ENCODE measurements at places on chromosomes 2 and 18. TPM values are rescaled to one million over a fixed set of nuclear protein-coding genes. Genes with fewer than 3 reads are reported as not detected.
A peak's percentile ranks its signal among the peaks of the same experiment; 100 is the strongest.

- no peaks in the 10 kb centered on the region for H3K27me3 ChIP-seq
- peaks cover 11% of the 10 kb centered on the region for H3K4me1 ChIP-seq
- H3K36me3 ChIP-seq = no peaks in the 10 kb centered on the region
- DNase-seq = no peak
Observed at GRCh38 chr2:96970910-96971309, 15.5 kb downstream of the FAM178B start.

DNA sequence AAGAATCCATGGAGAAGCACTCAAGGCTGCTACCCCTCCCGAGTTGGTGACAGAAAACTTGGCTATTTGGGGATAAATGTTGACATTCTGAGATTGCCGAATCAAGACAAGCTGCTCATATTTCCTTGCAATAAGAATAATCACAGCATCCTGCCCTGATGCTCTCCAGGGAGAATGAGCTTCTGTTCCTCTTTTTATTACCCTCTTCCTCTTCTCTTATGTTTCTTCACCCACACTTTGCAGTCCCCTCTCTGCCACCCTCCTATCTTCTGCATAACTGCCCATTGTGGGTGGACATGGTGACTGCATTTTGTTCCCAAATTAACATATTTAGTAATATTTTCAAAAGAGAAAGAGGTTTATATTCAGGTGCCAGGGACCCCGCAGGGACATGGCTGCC is 11.9 kb upstream of the MSGN1 start:
- no peaks in the 10 kb centered on the region for H3K4me1 ChIP-seq
- no peak for DNase-seq
- H3K27me3 ChIP-seq = no peaks in the 10 kb centered on the region
- no peak overlapping the region for H3K4me3 ChIP-seq

DNA sequence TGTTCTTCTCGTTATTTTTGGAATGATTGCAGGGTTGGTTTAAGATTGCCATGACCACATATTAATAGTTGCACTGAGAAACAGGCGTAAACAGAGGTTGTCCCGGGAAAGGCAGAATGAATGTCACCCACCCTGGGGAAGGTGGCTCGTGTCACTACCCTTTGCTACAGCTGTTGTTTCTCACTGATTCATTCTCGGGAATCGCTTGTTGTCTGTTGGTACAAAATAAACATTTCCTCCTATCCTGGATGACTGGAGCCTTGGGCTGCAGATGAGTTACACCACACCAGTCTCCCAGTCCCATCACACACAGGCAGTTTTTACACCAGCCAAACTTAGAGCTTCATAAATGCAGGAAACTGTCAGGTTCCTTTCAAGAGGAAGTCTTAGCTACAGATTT is 216.7 kb downstream of the GBX2 start:
- H3K4me1 ChIP-seq = no peaks in the 10 kb centered on the region
- no peak for DNase-seq
- no peak overlapping the region for H3K27ac ChIP-seq
- H3K27me3 ChIP-seq = no peaks in the 10 kb centered on the region
- H3K36me3 ChIP-seq = peaks cover 5% of the 10 kb centered on the region
- no peak overlapping the region for H3K4me3 ChIP-seq

SERPINB5 gene
- not detected for total RNA-seq

DNA sequence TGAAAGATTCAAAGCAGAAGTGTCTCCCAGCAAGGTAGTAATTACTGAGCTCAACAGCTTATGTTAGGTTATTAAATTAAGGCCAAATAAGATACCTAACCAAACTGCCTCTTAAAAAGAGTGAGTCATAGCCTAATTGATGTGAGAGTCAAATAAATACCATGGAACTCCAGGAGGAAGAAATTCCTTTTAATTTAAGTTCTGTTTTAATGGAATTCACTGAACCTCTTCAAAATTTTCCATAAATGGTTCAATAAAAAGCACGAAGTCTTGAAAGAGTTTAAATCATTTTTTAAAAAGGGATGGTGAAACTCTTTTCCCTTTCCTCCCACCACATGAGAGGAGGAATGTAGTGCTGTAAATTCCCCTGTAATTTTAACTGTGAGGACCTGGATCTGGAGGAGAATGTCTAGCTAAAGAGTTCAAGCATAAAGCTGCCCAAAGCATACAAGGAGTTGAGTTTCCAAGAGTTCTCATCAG is 180.8 kb upstream of the MMADHC start:
- H3K4me1 ChIP-seq = no peaks in the 10 kb centered on the region
- H3K27ac ChIP-seq = no peak overlapping the region
- H3K4me3 ChIP-seq = no peak overlapping the region
- no peaks in the 10 kb centered on the region for H3K27me3 ChIP-seq

GRCh38 chr2:20209373-20210109 is 15.4 kb downstream of the SDC1 start:
- H3K27me3 ChIP-seq = no peaks in the 10 kb centered on the region
- peak overlapping the region; percentile 84 for H3K27ac ChIP-seq
- peaks cover 7% of the 10 kb centered on the region for H3K4me1 ChIP-seq
- no peak overlapping the region for H3K4me3 ChIP-seq

DNA sequence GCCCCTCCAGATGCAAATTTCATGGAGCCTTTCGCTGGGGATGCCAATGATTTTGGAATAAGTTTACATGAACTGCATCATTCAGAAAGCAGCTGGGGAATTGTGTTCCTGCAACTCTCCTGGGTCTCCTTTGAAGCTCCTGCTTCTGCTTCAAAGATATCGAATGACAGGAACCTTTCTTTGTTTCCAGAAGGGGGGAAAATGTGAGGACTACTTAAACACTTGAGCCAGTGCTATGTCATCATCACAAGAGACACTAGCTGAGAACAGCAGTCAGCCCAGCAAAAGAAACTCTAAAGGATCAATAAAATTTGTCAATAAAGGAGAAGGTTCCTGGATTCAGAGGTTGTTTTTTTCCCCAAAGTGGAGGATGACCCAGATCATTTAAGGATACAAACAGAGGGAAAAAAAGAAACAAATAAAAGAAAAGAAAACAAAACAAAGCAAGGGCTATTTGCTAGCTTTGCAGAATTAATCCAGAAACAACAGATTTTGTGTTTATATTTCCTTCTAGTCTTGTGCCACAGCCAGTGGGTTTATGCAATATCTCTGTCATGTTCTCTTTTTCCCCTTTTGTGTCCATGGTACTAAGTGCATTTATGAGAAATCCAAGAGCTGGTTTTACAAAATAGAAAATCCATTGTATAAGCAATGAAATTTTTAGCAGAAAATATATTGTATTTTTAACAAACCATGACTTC is 463.7 kb downstream of the CDH2 start:
- no peaks in the 10 kb centered on the region for H3K4me1 ChIP-seq
- no peaks in the 10 kb centered on the region for H3K27me3 ChIP-seq
- H3K27ac ChIP-seq = no peak overlapping the region

GRCh38 chr18:35289727-35290093 is 319 bp downstream of the ZSCAN30 start:
- H3K27ac ChIP-seq = peak overlapping the region; percentile 87
- H3K4me1 ChIP-seq = peaks cover 33% of the 10 kb centered on the region
- no peaks in the 10 kb centered on the region for H3K36me3 ChIP-seq
- H3K27me3 ChIP-seq = no peaks in the 10 kb centered on the region
- H3K4me3 ChIP-seq = peak overlapping the region; percentile 67
- DNase-seq = peak; percentile 42

ERICH2 gene
- total RNA-seq = 1.6 TPM

DNA sequence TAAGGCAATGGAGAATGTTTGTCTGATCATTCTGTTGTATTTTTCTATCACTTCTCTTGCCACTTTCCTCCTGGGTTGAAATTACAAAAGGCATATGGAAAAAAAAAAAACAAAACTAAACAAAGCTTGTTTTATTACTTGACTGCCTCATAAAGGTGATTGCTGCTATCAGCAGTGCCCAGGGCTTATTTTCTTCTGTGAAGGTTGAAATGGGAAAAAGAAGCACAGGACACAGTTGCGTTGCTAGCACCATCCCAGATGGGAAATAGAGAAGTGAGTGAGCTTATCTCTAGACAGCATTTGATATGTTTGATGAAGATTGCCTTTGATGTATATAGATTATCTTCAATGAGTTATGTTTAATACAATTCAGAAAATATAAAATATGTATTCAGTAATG is 633.8 kb upstream of the ZNF804A start:
- H3K4me3 ChIP-seq = no peak overlapping the region
- no peak overlapping the region for H3K27ac ChIP-seq
- H3K4me1 ChIP-seq = no peaks in the 10 kb centered on the region
- no peaks in the 10 kb centered on the region for H3K27me3 ChIP-seq
- no peaks in the 10 kb centered on the region for H3K36me3 ChIP-seq
- DNase-seq = no peak

GRCh38 chr2:220509096-220509757 is 881.8 kb downstream of the SLC4A3 start:
- no peaks in the 10 kb centered on the region for H3K36me3 ChIP-seq
- no peak for DNase-seq
- no peaks in the 10 kb centered on the region for H3K4me1 ChIP-seq
- H3K4me3 ChIP-seq = no peak overlapping the region
- no peak overlapping the region for H3K27ac ChIP-seq
- no peaks in the 10 kb centered on the region for H3K27me3 ChIP-seq

GRCh38 chr18:72542984-72543356 is 1.2 kb downstream of the CBLN2 start:
- no peaks in the 10 kb centered on the region for H3K4me1 ChIP-seq
- H3K36me3 ChIP-seq = no peaks in the 10 kb centered on the region
- no peaks in the 10 kb centered on the region for H3K27me3 ChIP-seq
- H3K27ac ChIP-seq = no peak overlapping the region

- no peak overlapping the region for H3K4me3 ChIP-seq
- H3K36me3 ChIP-seq = no peaks in the 10 kb centered on the region
- H3K4me1 ChIP-seq = peaks cover 41% of the 10 kb centered on the region
- H3K27ac ChIP-seq = peak overlapping the region; percentile 11
- H3K27me3 ChIP-seq = no peaks in the 10 kb centered on the region
Observed at GRCh38 chr2:111900859-111901258, 2.5 kb downstream of the MERTK start.

- no peak for DNase-seq
- no peaks in the 10 kb centered on the region for H3K36me3 ChIP-seq
- no peaks in the 10 kb centered on the region for H3K27me3 ChIP-seq
- no peaks in the 10 kb centered on the region for H3K4me1 ChIP-seq
- H3K4me3 ChIP-seq = no peak overlapping the region
Observed at GRCh38 chr2:23135481-23136100, 249.4 kb upstream of the KLHL29 start.

GRCh38 chr2:161947406-161947805 is 126.6 kb downstream of the DPP4 start:
- H3K4me3 ChIP-seq = no peak overlapping the region
- no peaks in the 10 kb centered on the region for H3K4me1 ChIP-seq
- H3K27me3 ChIP-seq = no peaks in the 10 kb centered on the region
- DNase-seq = no peak

DNA sequence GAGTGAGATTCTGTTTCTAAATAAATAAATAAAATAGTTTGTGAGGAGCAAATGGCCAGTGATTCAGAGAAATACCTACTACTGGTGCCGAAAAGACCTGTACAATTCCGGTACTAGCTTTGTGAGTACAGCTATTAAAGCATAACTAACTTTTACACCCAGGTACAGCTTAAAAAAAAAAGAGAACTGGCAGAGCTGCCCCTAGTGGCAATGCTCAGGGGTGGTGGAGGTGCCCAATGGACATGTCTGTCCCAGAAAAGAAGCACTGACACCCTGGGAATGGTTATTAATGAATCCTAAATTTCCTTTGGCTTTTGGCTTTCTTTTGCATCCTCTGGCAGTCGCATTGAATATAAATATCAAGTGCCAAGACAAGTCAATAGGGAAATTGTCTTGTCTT is 87.0 kb downstream of the LIPG start:
- no peak overlapping the region for H3K4me3 ChIP-seq
- no peak overlapping the region for H3K27ac ChIP-seq
- no peaks in the 10 kb centered on the region for H3K36me3 ChIP-seq

- no peaks in the 10 kb centered on the region for H3K4me1 ChIP-seq
- H3K4me3 ChIP-seq = no peak overlapping the region
- H3K27me3 ChIP-seq = no peaks in the 10 kb centered on the region
- H3K27ac ChIP-seq = no peak overlapping the region
Observed at GRCh38 chr18:14970027-14970426, 222.1 kb downstream of the ANKRD30B start.

- no peaks in the 10 kb centered on the region for H3K27me3 ChIP-seq
- H3K27ac ChIP-seq = no peak overlapping the region
- no peak overlapping the region for H3K4me3 ChIP-seq
Observed at GRCh38 chr2:27362678-27363420, 6.3 kb upstream of the GTF3C2 start.

GRCh38 chr2:88206665-88207347 is 36.7 kb downstream of the THNSL2 start:
- H3K27me3 ChIP-seq = no peaks in the 10 kb centered on the region
- no peak for DNase-seq
- H3K36me3 ChIP-seq = no peaks in the 10 kb centered on the region
- H3K4me3 ChIP-seq = no peak overlapping the region
- H3K27ac ChIP-seq = no peak overlapping the region
- H3K4me1 ChIP-seq = no peaks in the 10 kb centered on the region

GRCh38 chr18:50079571-50080295 is 115.2 kb downstream of the MYO5B start:
- H3K36me3 ChIP-seq = no peaks in the 10 kb centered on the region
- no peaks in the 10 kb centered on the region for H3K4me1 ChIP-seq
- peak; percentile 28 for DNase-seq
- no peaks in the 10 kb centered on the region for H3K27me3 ChIP-seq
- no peak overlapping the region for H3K27ac ChIP-seq
- no peak overlapping the region for H3K4me3 ChIP-seq

MEP1B gene
- not detected for total RNA-seq

DNA sequence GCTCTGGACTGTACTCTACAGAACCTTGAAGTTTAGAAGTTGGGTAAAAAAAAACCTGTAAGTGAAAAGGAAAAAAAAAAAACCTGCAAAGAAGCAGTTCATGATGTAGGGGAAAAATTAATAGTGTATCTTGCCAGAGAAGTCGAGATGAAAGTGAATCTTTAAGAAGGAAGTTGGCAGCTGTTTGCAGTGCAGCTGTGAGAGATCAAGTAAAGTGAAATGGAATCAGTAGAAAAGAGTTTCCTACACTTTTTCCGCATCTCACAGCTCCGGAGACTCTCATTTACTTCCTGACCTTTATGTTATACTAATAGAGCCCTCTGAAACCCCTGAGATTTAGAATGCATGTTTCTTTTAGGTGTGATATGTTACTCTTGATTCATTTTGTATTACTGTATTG is 19.2 kb downstream of the RNMT start:
- no peaks in the 10 kb centered on the region for H3K4me1 ChIP-seq
- H3K36me3 ChIP-seq = peaks cover 63% of the 10 kb centered on the region
- H3K4me3 ChIP-seq = no peak overlapping the region
- DNase-seq = no peak

Data from upper lobe of left lung (tissue), 6 donors.